ENCODE measurements at places on chromosomes 2 and 18.

DNA sequence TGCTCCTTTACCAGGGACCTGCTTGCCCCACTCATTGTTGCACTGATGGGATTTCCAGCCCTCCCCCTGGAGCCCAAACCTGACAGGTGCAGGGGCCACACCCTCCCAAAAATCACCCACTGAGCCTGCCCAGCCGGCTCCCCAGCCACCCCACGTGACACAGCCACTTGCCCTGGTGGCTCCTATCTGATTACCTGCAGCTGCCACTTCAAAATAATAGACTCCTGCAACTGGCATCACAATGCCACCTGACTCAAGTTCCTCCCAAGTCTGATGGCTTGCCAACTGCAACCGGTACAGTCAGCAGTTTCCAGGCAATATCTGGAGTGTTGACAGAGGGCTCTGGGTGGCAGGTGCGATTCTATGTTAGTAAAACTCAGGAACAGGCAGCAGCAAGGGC, 66.2 kb downstream of the CRACDL start:
- no peak for DNase-seq

- DNase-seq = no peak
These were observed 25.5 kb downstream of the ZC3H8 start for GRCh38 chr2:112229348-112229747.

DNA sequence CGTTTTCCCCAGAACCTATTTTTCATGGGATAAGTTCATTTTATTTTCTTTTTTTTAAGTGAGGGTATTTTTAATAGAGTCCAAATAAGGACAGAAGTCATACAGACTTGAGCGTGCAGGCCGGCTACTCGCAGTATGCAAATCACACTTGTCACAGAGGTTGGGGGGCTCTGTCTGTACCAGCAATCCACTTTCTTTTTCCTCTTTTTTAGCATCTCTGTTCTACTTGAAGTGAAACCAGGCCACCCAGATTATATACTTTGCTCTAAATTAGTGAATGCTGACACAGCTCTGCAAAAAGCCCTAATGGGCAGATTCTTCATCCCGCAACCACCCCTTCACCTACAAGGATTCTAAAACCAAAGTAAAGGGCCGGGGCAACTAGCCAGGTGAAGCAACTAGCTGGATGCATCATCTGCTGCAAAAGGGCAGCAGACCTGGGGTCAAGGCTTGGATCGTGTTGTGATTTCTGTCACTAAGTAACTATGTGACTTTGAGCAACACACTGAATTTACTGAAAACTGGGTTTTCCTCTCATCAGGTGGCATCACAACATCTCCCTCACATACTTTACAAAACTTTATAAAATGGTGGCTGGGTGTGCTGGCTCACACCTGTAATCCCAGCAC, 18.4 kb downstream of the KDSR start:
- no peak for DNase-seq

DNA sequence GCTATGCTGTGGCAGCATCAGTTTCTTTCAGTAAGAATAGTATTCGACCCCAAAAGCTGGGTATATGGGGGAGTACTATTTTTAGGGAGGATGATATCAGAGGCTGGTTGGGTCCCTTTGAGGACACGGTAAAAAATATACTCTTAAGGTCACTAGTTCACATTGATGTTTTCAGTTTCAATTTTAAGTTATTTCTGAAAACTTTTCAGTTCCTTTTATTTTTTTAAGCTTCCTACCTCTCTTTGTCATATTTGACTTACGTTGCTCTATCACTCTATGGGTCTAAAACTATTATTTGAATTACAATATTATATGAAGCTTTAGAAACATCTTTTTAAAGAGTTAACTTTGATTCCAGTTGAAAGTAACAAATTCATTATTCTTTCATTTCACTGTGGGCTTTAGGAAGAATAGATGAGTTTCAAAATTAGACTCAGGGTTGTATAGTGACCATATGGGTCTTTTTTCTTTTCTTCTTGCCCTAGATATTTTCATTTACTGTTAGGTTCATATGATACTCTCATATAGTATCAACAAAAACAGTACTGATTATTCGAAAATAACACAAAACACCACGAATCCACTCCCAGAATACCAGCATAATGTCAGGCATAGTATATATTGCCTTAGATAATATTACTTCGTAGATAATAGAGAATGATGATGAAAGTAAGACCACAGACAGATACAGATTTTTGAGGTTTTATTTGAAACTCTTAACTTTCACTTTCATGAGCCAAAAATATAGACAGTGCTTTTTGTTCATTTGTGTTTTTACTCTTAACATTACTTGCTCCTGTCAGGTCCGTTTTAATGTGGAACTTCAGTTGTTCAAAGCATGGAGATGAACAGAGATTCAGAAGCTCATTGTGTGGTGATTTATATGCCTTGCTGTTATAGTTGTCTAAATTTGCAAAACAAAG, 9.8 kb downstream of the RMDN2 start:
- DNase-seq = no peak

DNA sequence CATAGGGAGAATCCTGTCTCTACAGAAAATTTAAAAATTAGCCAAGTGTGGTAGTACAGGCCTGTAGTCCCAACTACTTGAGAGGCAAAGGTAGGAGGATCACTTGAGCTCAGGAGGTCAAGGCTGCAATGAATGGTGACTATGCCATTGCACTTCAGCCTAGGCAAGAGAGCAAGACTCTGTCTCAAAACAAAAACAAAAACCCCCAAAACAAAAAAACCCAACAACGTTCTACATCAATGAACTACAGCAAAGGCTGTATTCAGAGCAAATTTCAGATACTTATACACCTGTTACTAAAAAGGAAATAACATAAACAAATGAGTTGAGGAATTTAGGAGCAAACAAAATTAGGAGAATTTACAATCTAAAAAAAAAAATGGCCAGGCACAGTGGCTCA, 22.6 kb downstream of the YES1 start:
- DNase-seq = no peak

- DNase-seq = no peak
These were observed 27.8 kb downstream of the USP40 start for GRCh38 chr2:233538741-233539140.

- DNase-seq = no peak
These were observed 438 bp downstream of the PSMA8 start for GRCh38 chr18:26134107-26134506.

GRCh38 chr2:127619877-127620705, 25.9 kb upstream of the GPR17 start:
- DNase-seq = no peak

DNA sequence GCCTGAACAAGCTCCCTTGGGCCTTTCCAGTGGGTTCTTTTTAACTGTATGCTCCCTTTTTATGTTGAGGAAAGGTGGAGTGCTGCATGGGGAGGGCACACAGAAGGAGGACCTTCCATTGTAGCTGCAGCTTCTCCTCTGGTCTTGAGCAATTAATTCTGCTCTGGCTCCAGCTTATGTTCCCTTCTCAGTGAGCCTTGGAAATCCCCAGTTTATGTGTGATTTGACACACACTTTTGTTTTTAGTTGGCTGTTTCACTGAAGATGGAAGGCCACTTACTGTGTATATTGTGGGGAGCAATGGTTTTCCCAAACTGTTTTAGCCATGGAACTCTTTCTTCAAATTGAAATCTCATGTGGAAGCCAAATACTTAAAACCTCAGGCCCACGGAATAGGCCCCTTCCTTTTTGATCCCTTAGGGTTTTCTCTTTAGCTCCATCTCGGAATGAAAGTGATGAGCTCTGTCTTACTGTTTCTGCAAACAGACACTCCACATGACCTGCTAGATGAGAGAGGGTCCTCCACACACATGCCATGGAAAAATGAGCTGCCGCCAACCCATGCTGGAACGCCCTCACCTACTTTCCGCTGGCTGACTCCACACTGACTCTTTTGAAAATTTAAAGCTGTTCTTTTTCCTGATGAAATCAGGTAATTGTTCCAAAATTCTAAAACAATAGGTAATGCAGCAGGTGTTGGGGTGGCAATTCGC, 280.9 kb upstream of the SIX2 start:
- no peak for DNase-seq

- no peak for DNase-seq
These were observed 960.9 kb downstream of the CBLN2 start for GRCh38 chr18:71583252-71583651.

DNA sequence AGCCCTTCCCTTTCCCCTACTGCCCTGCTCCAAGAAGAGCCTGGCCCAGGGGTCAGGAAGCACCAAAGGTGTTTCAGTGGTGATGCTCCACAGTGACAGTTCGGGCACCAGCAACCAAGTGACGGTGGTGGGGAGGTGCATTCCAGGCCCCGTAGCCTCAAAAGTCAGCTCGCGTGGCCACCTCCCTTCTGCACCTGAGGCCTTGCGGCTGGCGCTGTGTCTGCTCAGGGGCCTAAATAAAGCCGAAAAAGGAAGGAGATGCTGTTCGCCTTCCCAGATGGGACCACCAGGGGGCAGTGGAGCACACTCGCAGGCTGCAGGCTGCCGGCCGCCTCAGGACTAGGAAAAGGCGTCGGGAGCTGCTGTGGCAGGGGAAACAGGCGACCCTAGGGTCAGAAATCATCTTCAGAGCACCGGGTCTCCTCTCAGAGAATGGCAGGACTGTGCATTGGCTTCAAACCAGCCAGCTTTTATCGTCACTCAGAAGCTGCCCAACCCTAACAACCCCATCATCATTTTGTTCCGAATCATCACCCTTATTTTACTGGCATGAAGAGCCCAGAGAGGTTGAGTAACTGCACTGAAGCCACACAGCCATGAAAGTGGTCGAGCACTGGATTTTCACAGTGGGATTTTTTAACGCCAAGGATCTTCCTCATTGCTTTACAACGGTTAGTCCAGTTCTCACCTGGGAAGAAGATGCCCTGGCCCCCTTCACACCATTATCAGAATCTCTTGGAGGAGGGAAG, 213.0 kb upstream of the CELF4 start:
- peak; percentile 53 for DNase-seq

GRCh38 chr2:236787885-236788284, 218.3 kb downstream of the ACKR3 start:
- peak; percentile 85 for DNase-seq

DNA sequence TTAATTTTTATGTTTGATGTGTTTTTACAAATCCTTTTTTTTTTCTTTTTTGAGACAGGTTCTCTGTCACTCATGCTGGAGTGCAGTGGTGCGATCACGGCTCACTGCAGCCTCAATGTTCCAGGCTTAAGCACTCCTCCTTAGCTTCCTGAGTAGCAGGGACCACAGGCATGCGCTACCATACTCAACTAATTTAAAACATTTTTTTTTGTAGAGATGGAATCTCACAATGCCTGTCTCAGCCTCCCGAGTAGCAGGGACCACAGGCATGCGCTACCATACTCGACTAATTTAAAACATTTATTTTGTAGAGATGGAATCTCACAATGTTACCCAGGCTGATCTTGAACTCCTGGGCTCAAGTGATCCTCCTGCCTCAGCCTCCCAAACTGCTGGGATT, 3.2 kb downstream of the NOTO start:
- DNase-seq = no peak

GRCh38 chr2:132437852-132438669, 21.5 kb downstream of the GPR39 start:
- DNase-seq = no peak

- DNase-seq = no peak
These were observed 82.8 kb upstream of the RPL31 start for GRCh38 chr2:100919316-100919715.

- DNase-seq = no peak
These were observed 248.5 kb downstream of the RNF144A start for GRCh38 chr2:7165736-7166135.

DNA sequence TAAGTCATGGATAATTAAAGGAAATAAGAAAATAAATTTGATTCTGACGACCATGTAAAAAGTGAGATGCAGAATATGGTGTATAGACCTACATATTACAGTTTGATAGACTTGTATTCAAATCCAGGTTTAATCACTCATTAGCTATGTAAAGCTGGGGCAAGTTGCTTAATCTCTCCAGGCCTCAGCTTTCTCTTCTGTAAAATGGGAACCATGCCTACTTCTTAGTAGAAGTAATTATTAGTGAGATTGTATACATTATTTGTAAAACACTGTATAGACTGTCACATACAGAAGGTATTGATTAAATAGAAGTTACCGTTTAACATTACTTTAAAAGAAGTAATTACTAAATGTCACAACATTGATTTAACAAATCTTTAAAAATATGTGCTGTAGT, 392.2 kb downstream of the STK39 start:
- DNase-seq = no peak

- DNase-seq = no peak
These were observed 1848.6 kb upstream of the CELF4 start for GRCh38 chr18:39414009-39414700.

GRCh38 chr2:13581471-13581870, 864.7 kb downstream of the TRIB2 start:
- no peak for DNase-seq

GRCh38 chr18:75123113-75123512, 85.8 kb downstream of the PTGR3 start:
- no peak for DNase-seq

GRCh38 chr2:132668189-132668823, 1.7 kb downstream of the LYPD1 start:
- DNase-seq = no peak

DNA sequence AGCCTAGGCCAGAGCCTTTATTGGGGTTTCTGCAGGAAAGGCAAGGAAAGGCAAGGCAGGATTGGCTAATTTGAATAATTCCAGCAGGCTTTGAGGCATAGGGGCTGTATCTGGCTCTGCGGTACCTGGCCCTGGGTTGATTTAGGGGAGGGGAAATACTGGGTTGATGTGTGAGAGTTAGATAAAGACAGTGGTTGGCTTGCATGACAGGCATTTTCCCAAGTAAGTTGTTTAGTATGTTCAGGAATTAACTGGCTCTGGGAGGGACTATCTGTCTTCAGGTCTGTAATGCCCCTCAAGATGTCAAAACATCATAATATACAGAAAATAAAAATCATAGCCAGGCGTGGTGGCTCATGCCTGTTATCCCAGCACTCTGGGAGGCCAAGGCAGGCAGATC, 98.7 kb downstream of the UBR3 start:
- no peak for DNase-seq

- no peak for DNase-seq
These were observed 21.3 kb downstream of the LPIN1 start for GRCh38 chr2:11767779-11768178.
